Activated naive CD4-positive, alpha-beta T cell (primary cell): ENCODE measurements at places on chromosomes 11 and 22.

DNA sequence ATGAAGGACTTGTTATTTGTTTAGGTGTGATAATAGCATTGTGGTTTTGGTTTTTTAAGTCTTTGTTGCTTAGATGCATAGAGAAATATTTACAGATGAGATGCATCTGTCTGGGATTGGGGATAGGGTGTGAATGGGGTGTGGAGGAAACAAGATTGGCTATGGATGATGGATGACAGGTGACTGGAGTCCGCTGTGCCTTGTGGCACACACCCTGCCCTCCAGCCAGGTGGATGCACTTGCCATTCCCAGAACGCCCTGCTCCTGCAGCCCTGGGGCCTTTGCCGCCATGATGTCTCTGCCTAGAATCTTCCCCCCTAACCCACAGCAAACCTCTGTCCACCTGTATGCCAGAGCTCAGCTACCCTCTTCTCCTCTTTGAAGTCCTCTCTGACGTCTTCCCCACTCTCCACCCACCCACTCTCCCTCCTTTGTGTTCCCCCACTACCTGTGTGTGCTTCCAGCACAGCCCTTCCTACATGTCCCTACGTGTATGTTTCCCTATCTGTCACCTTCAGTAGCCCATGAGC is 54.7 kb downstream of the WNT11 start:
- DNase-seq: no peak

- no peak for DNase-seq
Measured at GRCh38 chr11:77851503-77851902, 30.6 kb downstream of the AAMDC start.

GRCh38 chr22:35900483-35901168 is 128.0 kb downstream of the RBFOX2 start:
- DNase-seq: no peak

DNA sequence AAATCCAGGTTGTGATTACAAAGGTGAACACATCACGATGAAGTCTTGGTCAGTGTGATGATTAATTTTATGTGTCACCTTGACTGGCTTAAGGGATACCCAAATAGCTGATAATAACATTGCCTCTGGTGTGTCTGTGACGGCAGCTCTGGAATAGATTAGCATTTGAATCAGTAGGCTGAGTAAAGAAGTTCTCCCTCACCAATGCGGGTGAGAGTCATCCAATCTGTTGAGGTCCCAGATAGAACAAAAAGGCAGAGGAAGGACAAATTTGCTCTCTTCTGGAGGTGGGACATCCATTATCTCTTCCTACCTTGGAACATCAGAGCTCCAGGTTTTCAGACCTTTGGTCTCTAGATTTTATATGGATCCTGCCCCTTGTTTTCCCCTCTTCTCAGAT is 856.2 kb upstream of the CCDC90B start:
- DNase-seq: no peak

DNA sequence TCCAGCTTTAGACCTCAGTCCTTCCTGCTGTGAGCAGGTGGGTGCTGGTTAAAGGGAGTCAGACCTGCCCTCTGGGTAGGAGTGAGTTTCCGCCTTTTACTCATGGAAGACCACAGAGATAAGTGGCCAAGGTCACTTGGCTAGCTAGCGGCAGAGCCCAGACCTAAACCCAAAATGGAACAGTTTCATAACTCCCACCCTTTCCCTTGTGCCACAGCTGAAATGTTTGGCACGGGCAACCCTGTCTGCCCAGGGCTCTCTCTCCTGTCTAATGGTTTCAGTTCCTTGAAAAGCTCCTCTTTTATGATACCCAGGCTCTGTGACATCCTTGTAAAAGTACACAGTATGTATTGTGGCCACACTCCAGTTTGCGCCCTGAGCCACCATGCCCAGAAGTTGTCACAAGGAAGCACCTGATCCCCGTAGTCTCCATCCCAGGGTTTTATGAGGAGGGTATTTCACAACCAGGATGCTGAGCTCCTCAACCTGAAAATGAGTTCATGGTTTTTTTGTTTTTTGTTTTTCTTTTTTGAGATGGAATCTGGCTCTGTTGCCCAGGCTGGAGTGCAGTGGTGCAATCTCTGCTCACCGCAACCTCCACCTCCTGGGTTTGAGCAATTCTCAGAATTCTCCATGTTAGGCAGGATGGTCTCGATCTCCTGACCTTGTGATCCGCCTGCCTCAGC is 5.1 kb downstream of the MB start:
- no peak for DNase-seq

DNA sequence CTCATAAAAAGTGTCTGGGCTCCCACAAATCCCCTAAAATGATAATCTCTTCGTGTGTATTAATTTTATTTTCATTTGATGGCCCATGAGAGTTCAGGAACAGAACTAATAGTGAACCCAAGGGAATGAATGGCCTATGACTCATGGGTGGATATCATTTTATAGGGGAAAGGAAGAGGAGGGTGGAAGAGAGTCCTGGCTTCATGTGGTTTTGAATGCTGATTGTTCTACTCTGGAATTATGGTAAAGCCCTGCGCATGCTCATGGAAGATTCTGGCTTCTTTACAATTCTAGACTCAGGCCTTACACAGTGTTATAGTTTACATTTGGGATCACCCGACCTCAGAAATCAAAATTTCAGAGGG is 35.2 kb downstream of the MAML2 start:
- DNase-seq: no peak
